ENCODE measurements at places on chromosomes 7 and 10.

DNA sequence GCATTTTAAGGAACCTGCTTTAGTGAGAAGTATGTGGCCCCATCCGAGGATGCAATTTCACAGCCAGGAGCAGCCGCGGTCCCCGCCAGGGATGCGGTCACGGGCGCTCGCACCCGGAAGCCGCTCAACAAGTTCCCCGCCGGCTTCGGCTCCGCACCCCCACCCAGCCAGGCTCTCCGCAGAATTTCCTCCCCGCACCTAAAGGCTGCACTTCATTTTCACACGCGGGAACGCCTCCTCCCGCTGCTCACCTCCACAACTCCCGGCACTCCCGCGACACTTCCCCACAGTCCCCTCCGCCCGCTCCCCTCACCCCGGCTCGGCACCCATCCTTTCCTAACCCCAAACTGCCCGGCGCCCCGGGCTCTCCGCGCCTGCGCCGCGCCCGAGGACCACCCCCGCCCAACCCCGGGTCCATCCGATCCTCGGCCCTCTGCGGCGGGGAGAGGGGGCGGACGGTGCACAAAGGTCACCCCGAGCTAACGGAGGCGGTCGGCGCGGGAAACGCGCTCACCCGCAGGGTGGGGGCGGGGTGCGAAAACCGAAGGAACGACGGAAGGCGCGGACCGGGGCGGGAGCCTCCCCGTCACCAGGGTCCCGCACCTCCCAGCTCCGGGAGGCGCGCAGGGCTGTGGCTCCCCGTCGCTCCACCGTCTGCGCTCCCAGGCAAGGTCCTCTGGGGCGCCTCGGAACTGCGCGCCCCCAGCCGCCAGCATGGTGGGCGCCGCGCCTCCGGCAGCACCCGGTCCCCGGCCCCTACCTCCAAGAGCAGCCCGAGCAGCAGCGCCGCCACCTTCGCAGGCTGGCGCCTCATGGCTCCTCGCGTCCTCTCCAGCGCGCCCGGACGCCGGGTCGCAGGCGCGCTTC, 558 bp downstream of the VOPP1 start:
- peak; percentile 41 for DNase-seq

- no peak for DNase-seq
Measured at GRCh38 chr7:155665957-155666287, 21.5 kb downstream of the RBM33 start.

DNA sequence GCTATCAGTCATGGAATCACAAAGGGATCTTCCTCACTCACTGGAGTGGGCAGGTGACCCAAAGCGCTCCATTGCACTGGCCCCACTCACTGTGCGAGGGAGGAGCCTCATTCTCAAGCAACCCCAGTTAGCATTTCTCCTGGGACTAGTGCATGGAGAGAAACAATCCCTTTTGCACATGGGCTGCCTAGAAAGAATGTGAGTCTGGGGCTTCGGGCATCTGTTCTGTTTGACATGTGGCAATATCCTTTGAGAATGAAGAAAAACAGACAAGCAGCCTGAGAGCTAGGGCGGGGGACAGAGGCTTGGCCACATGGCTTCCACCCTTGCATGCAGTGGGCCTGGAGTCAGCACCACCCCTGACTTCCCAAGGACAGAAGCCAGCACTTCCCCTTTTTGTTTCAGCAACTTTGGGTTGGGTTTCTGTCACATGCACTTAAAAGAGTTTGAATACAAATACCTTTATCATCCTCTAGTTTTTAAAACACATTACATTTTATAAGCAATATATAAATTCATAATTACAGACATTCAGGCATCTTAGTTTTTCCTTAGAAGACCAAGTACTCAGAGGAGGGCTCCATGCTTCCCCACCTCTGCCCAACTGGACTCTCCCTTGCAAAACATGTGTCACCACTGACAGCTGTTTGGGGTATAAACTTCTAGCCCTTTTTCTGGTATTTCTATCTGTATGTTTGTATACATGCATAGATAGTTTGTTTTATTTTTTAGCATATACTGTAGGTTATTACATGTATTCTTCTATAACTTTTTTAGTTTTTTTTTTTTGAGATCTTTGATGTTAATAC, 73.8 kb downstream of the RBM20 start:
- DNase-seq, result no peak

DNA sequence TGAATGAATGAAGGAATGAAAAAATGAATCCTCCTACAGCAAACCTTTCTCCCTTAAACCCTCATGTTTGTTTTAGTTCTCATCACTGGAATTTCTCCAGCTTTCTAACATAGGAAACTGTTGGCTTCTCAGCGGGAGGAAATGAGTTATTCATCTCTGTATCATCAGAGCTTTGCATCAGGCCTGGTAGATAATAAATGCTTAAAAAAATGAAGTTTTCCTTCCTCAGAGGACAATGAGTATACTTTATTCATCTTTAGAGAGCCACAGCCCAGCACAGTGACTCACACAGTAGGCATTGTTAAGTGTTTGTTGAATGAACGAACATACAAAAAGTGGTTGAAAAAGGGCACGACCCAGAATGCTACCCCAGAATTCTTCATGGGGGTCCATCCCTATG, 62.6 kb downstream of the COL13A1 start:
- no peak for DNase-seq

GRCh38 chr10:78375854-78376785, 342.5 kb downstream of the RPS24 start:
- no peak for DNase-seq

GRCh38 chr10:102752934-102753664, 9.4 kb downstream of the WBP1L start:
- no peak for DNase-seq

DNA sequence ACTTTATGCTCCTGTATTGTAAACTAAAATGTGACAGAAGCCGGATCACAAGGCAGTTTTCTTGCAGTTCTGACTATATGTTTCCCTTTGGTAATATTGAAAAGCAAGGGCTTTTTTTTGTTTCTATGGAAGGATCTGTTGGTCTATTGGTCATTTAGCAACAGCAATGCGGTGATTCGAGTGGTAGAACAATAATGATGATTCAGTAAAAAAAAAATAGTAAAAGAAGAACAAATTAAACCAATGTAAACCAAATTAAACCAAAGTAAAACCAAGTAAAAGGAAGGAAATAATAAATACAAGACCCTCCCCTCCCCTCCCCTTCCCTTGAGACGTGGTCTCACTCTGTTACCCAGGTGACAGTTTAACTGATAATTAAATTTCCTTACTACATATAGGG, 17.8 kb upstream of the CCNY start:
- DNase-seq, result no peak

- no peak for DNase-seq
Measured at GRCh38 chr7:39288303-39288702, 277.9 kb upstream of the YAE1 start.

DNA sequence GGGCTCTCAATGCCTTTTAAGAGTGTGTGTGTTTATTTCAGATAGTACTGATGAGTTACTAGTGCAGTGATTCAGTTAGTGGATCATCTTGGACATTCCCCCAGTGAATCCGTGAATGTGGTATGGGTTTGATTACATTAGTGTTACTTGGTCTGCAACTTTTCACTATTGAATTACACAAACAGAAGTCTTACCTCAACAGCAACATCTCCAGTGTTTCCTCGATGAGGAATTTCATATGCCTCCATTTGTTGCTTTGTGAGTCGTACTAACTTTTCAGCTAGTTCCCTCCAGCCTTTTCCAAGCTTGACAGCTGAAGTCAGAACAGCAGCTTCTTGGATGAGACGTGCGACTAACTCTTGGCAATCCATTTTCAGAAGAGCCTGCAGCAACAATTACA, 63.2 kb downstream of the MACC1 start:
- no peak for DNase-seq

DNA sequence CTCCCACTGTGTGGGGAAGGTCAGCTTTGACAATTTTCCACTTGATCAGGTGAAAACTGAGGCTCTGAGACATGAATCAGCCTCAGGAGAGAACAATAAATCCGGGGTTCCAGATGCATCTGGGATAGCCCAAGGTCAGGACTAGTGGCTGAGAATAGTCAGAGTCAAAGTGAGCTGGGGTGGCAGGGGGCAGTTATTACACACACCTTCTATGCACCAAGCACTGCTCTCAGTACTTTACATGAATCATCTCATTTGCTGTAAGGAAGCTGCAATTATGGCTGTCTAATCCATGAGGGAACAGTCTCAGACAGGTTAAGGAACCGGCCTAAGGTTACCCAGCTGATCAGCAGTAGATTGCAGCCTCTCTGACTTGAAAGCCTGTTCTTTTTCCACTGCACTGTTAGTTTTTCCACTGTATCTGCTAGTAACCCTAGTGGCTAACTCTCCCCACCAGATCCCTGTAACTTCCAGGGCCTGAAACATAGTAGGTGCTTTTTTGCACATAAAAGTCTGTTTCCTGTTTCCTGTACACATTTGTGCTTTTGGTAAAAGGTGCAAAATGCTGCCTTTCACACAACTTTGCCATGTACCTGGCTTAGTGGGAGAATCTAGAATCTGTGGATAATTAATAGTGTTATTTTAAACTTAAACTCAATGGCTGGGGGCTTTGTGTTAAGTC, 125.9 kb downstream of the EMX2 start:
- DNase-seq, result no peak
